Heart left ventricle (tissue), 16 donors: ENCODE measurements at places on chromosomes 7 and 10.

DNA sequence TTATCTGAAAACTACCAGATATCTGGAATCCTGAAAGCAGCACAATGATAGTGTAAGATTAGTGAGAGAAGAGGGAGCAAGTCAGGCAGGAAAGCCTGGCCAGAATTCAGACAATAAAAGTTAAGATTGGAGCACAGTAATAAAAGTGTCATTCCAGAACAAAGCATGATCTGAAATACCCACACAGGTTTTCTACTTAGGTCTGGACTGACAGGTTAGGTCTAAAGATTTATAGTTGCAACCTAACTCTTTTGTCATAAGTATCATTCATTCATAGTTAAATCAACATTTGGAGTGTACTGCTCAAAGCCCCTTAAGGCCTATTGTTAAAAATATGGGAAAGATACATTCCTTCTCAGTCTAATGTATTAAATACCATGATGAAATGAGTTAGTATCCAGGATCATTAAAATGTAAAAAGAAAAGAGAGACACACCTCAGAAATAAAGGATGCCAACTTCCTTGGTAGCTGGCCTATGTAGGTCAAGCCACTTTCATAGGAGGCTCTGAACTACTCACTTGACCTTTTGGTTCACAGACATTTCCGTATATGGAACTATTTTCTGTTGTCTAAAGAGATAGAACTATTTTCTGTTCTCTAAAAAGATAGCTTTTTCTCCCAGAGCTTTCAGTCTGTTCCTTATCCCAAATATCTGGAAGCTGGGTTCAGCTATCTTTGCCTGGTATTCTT is 105.2 kb downstream of the FAS start:
- no peak for DNase-seq

DNA sequence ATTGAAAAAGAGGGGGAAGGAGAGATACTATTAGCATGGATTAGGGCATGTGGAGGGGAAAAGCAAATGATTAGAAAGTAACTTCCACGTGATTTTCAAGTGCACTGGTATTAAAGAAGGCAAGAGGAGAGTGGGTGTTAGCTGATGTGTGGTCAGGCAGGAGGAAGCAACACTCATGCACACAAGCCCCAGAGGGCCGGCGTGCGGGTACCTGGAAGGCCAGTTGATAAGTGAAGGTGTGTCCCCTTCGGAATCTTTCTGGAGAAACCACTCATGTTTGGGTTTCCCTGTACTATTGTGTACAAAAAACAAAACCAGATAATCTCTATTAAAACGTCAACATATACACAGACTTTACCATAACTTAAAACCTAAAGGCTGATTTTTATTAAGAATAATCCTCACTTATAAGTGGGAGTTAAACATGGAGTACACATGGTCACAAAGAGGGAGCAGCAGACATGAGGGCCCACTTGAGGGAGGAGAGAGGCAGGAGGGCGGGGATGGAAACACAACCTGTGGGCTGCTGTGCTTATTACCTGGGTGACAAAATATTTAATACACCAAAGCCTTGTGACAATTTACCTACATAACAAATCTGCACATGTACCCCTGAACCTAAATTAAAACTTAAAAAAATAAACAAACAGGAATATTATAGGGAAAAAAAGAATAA is 98.9 kb downstream of the SVIL start:
- no peak for DNase-seq

DNA sequence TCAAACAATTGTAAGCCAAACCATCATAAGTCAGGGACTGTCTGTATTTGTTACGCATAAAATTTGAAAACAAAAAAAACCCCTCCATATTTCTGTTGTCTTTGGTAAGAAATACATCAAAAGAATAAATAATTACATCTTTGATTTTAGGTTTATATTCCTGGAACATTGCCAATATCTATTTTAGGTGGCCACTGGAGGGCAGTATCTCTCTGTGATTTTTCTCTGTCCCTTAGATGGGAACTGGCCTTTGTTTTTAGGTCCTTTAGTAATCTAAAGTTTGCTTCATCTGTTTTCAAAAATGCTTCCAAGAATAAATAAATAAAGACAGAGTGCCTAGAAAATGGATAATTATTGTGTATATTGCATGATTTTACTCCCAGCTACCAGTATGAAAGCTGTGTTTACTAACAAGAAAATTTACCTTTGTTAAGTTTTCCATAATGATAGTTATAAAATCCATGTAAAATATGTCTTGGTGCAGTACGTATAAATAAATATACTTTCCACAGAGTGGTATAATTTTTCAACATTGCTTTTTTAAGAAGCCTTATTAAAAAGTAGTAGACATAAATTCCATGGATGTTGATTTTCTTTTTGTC is 64.2 kb downstream of the PHYHIPL start:
- DNase-seq, result peak; percentile 9

GRCh38 chr10:100802607-100803006 is 57.2 kb downstream of the PAX2 start:
- no peak for DNase-seq
